NCI-H187 (cell line): ENCODE measurements at places on chromosomes 6 and 20.

- DNase-seq, result no peak
Measured at GRCh38 chr6:42440027-42440426, 11.7 kb downstream of the TRERF1 start.

DNA sequence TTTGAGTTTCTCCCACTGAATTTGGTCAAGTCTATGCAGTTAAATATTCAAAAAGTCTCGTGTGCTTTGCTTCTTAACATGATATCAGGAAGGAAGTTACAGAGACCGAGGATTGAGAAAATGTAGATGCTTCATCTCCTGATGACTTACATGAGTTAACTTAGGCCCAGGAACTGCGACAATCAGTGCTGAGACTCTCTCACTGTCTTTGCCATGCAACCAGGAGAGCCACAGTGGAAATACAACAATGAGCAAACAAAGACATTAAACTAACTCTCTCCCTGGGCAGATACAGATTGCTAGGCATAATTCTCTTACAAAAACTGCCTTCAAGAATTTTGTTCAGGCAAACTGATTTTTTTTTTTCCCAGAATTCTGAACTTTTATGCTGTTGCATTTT, 440.6 kb upstream of the EPHA7 start:
- no peak for DNase-seq

DNA sequence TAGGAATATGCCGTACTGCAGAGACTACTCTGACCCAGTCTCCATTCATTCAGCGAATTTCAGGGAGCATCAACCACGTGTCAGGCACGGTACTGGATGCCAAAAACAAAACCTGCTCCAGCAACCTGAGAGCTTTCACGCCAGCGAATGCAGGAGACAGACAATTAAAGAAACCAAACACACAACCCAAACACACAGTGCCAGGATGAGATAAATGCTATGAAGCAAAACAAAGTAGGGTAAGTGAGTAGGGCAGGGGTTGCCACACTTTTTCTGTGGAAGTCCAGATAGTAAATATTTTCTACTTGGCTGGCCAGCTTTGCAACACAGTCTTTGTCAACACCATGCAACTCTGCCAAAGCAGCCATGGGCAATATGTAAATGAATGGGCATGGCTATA, 10.0 kb downstream of the MOCS1 start:
- DNase-seq, result no peak

DNA sequence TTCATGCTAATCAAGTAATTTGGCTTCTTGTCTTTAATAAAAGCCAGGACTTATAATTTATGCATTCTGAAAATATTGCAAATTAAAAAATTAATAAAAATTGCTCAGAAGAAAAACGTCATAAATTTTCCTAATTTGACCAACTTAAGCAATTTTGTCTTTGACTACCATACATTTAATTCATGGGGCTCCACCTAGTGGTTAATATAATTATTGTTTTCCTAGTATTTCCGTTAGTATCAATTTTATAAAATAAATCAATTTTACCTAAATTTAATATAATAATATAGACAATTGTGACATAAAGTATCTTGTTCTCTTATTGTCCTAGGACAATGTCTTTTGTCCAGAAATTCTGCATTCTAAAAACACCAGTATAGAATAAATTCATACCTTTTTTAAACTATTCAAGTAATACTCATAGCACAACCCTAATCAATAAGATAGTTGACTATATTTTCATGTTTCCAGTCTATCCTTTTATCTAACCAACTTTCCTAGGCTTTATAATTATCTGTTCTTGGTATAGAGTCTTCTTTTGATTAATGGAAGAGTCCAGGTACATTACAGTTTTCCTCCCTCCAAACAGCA, 319.9 kb downstream of the TRDN start:
- no peak for DNase-seq

- DNase-seq, result no peak
Measured at GRCh38 chr20:14193443-14193842, 144.0 kb downstream of the FLRT3 start.
